ENCODE measurements at places on chromosomes 11 and 22.

GRCh38 chr11:45752106-45752505 is 52.8 kb upstream of the SLC35C1 start:
- no peak for DNase-seq

DNA sequence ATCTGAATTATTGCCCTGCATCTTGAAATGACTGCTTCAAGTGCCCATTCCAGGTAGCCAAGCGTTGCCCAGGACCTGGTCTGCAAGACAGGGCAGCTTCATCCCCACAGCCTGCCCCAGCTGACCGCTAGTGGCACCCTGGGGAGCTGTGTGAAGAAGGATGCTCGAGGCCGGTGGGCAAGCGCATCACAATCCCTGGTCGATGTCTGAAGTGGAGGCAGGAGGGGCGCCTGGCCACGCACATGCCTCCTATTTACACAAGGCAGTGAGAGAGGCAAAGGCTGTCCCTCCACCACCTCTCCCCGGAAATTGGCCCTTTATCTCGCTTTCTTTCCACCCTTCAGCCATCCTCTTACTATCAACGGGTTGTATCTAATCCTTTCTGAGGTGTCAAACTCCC is 28.1 kb upstream of the PHF21A start:
- DNase-seq, result no peak

- DNase-seq, result no peak
Observed at GRCh38 chr22:37185646-37186227, 2.3 kb downstream of the C1QTNF6 start.

GRCh38 chr22:31739795-31740201 is 10.1 kb downstream of the PRR14L start:
- peak; percentile 56 for DNase-seq

DNA sequence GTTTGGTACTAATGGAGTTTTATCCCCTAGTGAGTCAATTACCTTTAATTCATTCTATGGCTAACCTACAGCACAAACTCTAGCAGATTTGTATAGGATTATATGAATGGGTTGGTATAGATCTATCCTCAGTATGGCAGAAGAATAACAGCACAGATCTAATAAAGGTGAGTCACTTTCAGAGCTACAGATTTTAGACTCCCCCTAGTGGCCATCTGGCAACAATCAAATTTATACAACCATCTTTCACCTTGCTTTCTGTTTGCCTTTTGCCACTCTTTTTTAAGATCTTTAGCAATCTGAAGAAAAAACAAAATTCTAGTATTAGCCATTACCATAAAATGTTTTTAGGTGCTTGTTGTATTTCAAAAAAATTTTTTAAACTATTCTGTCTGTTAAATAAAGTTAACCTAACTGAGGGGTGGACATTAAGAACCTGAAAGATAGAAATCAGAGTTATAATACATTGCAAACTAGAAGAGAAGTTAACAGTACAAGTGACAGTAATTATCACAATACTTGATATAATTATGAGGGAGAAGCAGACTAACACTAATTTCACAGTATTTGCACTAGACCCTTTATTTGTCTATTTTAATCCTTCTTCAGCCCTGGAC is 25.8 kb downstream of the DDIAS start:
- no peak for DNase-seq

Data from left lobe of liver (tissue), 2 donors.